ENCODE measurements at places on chromosomes 12 and 14.
A peak's percentile ranks its signal among the peaks of the same experiment; 100 is the strongest.

- no peak for DNase-seq
These were observed 15.4 kb downstream of the BEGAIN start for GRCh38 chr14:100571837-100572236.

DNA sequence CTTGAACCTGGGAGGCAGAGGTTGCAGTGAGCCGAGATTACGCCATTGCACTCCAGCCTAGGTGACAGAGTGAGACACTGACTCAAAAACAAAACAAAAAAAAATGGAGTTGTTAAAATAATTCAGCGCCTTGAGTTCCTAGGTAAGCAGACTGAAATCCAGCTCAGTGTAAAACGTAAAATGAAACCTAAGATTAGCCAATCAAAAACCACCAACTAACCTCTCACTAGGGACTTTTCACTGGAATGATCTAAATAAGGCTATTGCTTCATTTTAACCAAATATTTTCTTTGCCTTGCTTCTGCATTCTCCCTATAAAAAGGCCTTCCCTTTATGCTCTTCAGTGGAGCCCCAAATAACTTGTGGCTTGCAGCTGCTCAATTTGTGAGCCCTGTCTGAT is 91.6 kb upstream of the HIF1A start:
- DNase-seq: no peak

DNA sequence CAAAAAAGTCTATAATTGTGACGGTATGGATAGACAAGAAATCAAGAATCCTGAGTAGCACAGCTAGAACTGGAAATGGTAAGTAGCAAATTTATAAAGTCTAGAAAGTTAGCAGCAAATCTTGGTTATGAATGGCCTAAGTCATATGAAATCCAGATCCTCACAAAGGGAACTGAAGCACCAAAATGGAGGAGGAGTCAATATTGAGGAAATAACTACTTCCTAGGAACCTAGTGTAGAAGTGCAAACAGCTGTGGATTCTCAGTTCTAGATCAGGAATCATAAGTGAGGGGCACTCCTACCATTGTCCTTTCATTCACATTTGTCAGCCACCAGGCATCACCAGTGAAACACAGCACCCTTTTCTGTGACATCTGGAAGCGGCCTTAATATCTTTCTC is 202.2 kb upstream of the DCN start:
- no peak for DNase-seq

- DNase-seq: no peak
These were observed 1.3 kb downstream of the MARS1 start for GRCh38 chr12:57489157-57489641.

DNA sequence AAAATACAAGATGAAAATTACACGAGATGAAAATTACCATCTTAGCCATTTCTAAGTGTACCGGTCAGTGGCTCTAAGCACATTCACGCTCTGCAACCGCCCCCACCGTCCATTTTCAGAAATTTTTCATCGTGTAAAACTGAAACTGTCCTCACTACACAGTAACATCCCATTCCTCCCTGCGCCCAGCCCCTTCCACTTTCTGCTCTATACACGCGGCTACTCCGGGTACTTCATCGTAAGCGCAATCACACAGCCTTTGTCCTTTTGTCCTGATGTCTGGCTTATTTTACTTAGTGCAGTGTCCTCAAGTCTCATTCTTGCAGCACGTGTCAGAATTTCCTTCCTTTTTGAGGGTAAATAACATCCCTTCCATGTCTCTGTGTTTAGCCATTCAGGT is 3.6 kb upstream of the GPR132 start:
- no peak for DNase-seq

DNA sequence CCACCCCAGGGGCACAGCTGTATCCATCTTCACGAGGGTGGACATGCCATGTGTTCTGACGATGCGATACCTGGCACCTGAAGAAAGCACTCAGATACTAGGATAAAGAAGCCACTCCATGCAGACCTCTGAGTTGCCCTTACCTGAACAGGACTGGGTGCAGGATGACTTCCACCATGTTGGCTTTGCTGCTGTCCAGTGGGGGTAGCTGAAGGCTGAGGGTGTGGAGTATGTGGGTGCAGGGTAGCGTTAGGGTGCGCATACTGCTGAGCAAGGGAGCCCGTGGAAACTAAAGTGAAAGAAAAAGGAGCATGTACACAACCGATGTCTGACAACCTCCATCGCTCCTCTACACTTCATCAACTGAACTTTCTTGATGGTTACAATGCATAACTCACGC is 51.3 kb downstream of the SH2B3 start:
- no peak for DNase-seq

DNA sequence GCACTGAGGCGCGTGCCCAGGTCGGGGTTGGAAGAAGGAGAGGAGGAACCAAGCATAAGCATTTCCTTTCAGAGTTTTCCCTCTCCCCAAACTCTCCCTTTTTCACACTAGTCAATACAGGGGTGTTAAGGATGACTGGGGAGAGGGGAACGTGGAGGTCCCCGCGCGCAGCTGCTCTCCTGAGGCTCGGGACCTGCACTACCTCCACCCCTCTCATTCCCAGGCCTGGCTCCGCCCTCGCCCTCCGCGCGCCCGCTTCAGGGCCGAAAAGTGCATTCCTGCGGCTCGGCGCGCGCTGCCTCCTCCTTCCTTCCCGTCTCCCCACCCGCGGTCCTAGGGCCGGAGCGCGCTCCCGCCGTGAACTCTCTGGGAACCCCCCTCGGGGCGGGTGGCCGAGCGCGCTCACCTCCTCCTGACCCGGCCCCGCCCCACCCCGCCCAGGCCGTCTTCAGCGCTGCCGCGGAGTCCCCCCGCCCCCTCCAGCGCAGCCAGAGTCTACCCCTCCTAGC is 11.3 kb downstream of the RARG start:
- peak; percentile 72 for DNase-seq

- no peak for DNase-seq
These were observed 228.5 kb downstream of the VRK1 start for GRCh38 chr14:97025722-97026121.
